ENCODE measurements at places on chromosomes 7 and 10.

GRCh38 chr7:11427686-11428273 is 404.2 kb downstream of the THSD7A start:
- no peak for DNase-seq

DNA sequence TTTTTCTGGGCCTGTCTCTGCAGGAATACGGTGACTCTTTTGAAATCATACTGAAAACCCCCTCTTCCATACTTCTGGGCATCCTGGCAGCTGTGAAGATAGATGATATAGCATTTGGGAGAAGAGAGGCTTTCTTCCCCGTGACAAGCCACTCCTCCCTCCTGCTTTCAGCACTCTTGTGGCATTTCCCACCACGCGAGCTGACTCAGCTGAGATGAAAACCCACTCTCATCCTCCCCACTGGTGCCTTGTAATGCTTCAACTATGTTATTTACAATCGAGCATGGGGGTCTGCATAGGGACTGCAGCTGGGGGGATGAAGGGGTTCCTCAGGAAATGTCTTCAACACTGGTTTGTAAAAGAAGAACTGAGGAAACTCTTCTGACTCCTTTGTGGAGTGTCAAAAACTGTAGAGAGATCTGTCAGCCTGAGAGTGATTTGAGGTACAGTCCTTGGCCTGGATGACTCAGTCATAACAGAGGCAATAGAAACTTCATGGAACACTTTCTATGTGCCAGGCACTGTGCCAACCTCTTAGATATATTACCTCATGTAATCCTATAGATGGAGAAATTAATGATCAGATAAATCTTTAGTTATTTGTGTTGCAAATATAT is 1.7 kb upstream of the TBATA start:
- peak; percentile 31 for DNase-seq

GRCh38 chr10:132867801-132868644 is 74.3 kb downstream of the CFAP46 start:
- peak; percentile 22 for DNase-seq

DNA sequence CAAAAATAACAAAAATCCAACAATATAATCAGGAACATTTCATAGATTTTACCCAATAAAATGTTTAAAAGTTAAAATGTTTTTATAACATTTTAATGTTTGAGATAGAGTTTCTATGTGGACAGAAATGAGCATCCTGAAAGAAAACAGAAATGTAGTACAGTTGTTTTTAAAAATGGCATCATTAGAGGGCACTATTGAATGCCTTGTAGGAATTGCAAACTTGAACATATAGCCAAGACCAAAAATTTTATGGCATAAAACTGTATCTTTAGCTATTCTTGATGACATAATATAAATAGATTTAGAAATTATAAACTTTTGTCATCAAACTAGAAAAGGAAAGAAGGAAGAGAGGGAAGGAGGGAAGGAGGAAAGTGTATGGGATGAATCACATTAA is 1372.7 kb downstream of the GATA3 start:
- DNase-seq, result no peak

DNA sequence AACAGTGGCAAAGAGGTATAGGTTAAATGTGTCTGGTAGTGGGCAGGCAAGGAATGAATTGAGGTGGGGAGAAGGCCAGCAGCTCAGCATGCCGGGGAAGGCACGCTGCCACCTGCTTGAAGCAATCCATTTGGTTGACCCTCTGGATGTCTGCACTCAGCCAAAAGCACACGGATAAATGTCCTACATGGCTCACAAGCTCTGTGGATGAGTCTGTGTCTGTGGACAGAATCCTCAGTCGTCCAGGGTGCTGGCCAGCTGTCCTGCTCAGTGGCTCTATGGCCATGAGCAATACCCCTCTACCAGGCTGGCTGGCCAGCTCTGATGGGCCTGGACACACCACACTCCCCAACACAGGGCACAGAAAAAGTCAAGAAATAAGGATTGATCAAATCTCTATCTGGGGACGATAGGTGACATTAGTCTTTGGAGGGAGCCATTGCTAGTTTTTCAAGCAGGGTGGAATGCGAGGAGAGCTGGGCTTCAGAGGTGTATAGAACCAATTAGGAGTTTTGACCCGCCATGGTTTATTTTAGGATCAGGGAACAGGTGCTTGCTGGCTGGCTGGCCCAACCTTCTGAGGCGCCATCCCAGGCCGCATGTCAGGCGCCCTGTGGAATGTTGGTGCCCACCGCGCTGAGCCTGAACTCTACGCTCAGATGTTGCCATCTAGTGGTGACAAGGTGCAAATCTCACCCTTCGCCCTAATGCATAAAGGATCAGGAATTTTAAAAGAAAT is 493.4 kb downstream of the TNS3 start:
- peak; percentile 84 for DNase-seq

- DNase-seq, result no peak
Measured at GRCh38 chr10:100155936-100156335, 29.9 kb downstream of the ERLIN1 start.

DNA sequence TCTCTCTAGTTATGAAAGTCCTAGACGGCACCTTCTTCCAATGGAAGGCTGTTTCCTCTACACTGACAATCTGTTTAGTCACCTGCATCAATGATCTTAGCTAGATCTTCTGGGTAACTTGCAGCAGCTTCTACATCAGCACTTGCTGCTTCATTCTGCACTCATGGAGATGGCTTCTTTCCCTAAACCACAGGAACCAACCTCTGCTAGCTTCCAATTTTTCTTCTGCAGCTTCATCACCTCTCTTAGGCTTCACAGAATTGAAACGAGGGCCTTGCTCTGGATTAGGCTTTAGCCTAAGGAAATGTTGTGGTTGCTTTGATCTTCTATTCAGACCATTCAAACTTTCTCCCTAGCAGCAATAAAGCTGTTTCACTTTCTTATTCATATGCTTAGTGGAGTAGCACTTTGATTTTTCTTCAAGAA is 24.6 kb downstream of the NAMPT start:
- DNase-seq, result no peak

DNA sequence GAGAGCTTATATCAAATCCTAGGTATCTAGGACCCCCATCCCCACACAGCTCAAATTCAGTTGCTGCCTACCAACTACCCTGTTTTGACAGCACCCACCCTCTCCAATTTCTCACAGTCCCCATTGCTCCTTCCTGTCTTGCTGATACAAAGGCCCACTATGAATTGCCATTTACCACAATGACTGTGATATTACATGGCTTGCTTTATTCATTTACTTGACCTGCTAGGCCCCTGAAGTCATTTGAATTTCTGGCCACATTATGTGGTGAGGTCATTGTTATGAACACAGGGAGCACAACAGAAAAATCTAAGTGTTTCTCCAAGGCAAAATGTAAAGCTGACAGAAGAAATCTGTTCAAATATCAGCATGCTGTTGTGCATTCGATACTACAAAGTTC is 101.4 kb downstream of the PPP1R17 start:
- DNase-seq, result no peak

GRCh38 chr7:50446542-50446960 is 3.6 kb downstream of the FIGNL1 start:
- peak; percentile 69 for DNase-seq

GRCh38 chr10:92162541-92162940 is 128.3 kb downstream of the CPEB3 start:
- DNase-seq, result no peak

DNA sequence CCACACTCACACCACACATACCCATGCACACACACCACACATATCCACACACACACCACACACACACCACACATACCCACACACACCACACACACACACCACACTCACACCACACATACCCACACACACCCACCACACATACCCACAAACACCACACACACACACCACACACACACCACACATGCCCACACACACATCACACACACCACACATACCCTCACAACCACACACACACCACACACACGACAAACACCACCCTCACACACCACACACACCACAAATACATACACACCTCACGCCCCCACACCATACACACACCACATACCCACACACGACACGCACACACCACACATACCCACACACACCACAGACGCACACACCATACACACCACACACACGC is 119.7 kb downstream of the PON1 start:
- no peak for DNase-seq

GRCh38 chr10:88754287-88754686 is 5.5 kb upstream of the LIPN start:
- no peak for DNase-seq

GRCh38 chr7:34751725-34752643 is 94.0 kb downstream of the NPSR1 start:
- no peak for DNase-seq

- no peak for DNase-seq
Measured at GRCh38 chr7:137636376-137636775, 210.4 kb downstream of the DGKI start.

DNA sequence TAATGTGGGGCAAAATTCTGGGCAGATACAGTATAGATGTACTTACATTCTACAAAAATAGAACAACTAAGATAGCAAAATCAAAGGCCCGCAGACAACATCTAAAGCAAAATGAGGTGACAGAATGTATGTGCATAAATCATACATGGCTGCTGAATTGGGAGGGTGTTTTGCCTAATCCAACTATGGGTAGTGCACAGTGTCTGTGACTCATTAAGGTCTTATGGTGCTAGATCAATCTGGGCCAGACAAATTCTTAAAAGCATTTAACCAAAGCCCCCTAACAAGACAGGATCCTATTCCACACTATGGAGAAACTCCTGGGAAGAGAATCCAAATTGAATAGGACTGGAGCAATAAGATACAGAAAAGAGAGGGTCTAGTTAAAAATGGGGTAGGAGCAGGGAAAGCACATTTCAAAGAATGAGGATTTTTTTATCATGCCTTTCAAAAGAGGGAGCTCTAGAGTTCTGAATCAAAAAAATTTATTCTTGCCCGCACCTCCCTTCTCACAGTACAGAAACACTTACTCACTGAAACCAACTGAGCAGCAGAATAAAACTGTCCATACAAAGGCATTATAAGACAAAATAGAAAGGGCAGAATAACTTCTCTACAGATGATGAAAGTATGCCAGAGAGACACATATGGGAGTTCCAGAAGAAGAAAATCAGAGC is 181.3 kb downstream of the RNLS start:
- DNase-seq, result no peak

DNA sequence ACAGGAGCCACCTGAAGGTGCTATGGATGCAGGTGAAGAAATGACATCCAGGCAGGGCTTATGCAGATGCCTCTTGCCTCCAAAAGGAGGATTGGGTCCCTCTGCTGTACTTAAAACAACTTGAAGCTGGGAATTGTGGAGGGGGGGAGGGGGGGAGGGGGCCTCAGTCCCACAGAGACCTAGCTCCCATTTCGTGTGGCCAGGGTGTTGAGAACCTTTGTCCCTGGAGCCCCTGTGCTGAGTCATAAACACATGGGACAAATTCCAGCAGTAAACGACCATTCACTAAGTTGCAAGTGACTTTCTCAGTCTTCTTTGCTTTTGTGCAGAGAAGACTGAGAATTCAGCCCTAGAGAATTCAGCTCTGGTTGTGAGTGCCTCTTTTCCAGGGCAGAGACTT is 96.5 kb upstream of the PODXL start:
- DNase-seq, result peak; percentile 66

GRCh38 chr7:69837387-69838068 is 239.3 kb downstream of the AUTS2 start:
- peak; percentile 81 for DNase-seq

DNA sequence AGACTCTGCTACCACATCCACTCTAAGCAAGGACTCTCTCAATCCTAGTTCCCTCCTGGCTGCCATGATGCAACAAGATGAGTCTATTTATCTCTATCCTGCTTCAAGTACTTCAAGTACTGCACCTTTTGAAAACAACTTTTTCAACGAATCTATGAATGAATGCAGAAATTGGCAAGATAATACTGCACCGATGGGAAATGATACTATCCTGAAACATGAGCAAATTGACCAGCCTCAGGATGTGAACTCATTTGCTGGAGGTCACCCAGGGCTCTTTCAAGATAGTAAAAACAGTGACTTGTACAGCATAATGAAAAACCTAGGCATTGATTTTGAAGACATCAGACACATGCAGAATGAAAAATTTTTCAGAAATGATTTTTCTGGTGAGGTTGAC is 40.7 kb downstream of the AHR start:
- no peak for DNase-seq

DNA sequence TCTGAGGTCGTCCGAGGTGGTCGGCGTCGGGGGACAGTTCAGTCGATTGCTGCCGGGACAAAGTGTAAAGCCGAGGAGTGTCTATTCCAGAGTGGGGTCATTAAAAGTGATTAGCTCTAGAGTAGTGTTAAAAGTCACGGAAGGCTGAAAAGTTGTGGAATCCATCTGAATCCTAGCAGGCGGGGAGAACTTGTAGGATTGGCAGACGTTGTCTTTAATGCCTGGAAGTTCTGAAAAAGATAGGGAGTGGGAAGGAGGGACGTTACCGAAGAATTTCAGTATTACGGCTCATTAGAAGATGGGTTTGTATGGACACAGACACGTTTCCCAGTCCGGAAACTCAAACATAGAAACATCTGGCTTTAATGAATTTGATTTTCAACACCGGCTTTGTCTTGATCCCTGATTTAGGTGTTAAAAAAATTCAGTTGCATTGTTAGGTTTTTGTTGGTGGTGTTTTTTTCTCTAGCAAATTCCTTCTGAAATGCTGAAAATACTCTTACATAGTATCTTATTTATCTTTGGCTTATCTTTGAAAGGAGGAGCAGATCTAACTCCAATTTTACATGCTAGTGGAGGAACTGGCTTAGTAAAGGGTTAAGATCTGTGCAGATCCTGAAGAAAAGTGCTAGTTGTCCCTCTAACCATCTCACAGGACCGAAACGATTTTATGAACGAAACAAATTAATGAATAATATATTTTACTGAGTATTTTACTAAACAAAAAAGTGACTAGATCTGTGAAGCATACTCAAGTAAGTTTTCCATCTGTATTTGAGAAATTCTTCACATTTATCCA is 900 bp downstream of the MKLN1 start:
- DNase-seq, result no peak

- DNase-seq, result peak; percentile 93
Measured at GRCh38 chr10:1643161-1643907, 94.0 kb downstream of the ADARB2 start.

GRCh38 chr10:77177161-77177560 is 460.4 kb downstream of the KCNMA1 start:
- no peak for DNase-seq

GRCh38 chr10:4937346-4937745 is 25.9 kb upstream of the AKR1C1 start:
- no peak for DNase-seq

GRCh38 chr7:123533929-123534382 is 439 bp downstream of the IQUB start:
- DNase-seq, result no peak

DNA sequence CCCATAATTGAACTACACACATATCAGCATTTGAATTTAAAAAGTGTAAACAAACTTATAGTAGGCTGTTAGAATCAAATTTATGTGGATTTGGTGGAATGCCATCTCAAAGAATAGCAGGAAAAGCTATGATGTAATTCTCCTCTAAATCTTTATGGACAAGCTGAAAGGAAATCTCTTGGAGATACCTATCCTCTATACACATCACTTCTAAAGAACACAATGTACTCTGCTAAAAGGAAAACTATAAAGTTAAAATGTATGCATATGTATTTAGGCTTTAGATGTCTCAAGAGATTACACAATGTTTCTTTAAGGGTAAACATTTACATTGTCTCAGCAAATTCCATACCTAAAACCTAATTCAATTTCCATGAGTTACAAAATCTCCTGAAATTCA is 323.3 kb downstream of the CRPPA start:
- DNase-seq, result no peak

Data from endodermal cell (in vitro differentiated cells).